Activated CD4-positive, CD25-positive, alpha-beta regulatory T cell treated with anti-CD3 and anti-CD28 coated beads, Interleukin-2, amount 50 U/mL, for 72 hours (primary cell): ENCODE measurements at places on chromosomes 13 and 19.

DNA sequence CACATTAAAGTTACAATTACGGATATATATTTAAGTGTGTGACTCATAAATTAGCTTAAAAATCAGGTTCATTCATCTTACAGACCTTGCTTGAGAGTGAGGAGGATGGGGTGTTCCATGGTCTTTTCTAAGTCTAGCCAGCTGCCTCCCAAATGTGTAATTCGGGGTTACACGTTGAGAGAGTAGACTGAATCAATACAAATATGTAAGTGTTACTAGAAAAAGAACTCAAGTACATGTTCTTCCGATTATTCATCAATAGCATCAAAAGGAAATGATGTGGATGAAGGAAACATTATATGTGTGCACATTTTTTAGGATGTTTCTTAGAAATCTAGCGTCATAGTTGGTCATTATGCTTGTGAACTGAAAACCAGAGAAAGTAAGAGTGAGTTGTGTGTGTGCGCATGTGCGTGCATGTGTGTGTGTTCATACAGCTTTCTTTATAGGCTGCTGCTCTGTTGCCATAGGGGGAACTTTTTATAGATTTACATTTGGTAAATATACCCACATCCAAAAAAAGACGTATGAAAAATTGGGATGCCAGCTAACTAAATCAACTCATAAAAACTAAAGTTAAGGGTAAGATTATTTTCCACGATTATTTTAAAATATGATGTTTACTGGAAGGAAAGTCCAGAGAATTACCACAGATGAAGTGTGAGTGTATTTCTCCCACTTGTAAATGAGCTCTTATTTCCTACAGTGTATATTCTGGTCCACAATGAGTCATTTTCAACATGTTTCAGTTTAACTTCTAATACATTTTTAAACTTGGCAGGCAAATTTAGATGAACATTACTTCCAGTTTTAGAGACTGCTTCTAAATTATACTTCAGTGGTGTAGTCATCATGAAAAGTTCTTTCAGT lies 82.4 kb downstream of the PIBF1 start:
- no peak for DNase-seq

DNA sequence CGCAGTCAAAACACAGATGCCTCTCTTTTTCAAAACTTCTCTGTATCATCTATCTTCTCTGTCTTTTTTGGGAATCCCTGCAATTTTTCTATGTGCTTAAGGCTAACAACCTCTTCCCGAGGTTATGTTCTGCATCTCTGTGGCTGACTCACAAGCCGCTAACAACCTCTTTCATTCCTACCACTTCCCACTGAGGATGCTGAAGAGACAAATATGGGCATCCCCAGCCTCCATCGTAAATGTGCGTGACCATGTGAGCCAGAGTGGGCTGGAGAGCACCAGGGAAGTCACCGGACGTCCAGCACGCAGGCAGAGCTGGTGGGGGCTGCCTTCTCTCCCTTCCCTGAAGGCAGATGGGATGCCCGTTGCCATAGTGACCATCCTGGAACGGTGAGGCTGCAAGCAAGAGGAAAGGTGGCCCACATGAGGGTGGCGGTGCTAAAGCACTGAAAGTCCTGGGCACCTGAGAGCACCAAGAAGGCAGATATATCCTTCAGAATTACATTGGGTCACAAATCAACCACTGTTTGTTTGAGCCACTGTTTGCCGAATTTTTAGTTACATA lies 122.8 kb downstream of the SHISA2 start:
- DNase-seq = no peak

DNA sequence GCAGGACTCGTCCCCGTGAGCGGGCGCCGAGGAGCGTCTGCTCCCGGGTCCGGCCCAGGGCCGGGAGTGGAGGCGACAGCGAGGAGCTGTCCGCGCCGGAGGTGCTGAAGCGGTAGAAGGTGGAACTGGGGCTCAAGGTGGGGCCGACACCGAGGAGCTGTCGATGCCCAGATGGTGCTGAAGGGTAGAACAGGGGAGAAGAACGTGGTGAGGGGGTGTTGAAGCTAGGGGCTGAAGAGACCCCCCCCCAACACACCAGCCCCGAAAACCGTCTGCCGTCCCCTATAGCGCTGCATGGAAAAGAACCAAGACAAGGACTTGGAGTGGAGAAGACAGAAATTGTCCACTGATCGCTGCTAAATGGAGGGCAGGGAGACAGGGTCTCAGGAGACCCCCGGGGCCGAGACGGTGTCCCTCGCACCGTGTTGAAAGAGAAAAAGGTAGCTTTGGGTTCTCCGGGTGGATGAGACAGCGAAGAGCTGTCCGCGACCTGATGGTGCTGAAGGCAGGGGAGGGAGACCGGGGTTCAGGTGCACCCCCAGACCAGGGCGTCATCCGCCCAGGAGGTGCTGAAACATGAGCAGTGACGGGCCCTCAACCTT lies 7.1 kb upstream of the PDE4C start:
- DNase-seq = peak; percentile 55

GRCh38 chr13:106617561-106617960 lies 49.6 kb upstream of the ARGLU1 start:
- no peak for DNase-seq

- DNase-seq = no peak
Measured at GRCh38 chr19:6720369-6721137, at the start of gene C3. Gene C3, minus strand, starts transcription at chr19:6720650. Its CDS starts 61 bp downstream, at chr19:6720589.

DNA sequence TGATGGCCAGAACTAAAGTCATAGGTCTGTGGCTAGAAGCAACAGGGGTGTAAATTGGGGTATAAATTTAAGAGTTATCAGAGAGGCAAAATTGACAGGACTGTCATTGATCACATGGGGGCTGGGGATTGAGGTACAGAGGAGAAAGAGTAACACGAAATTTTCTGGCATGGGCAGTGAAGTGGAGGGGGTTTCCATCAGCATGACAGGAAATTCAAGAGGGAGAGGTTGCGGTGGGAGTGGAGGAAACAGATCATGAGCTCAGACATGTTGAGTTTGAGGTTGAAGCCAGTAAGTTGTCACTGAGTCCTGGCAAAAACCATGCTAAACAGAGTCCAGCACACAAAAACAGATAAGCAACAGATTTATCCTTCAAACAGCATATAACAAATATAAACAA lies 192.1 kb upstream of the TSC22D1 start:
- DNase-seq = no peak

DNA sequence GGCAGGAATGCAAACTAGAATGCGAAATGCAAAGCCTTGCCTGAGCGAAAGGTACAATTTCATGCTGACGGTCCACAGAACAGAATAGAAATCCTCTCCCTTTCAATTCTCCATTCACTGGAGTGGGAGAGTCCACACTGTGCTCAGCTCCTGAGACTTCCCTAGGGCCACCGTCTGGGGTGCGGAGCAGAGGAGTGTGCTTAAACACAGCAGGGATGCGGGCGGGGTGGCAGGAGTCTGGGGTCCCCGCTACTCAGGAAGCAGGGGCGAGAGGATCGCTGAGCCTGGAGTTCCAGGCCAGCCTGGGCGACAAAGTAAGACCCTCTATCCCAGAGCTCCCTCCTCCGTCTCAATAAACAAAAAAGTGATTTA lies 552 bp upstream of the ZNF816 start:
- DNase-seq = peak; percentile 30

- DNase-seq = peak; percentile 81
Measured at GRCh38 chr19:55632463-55632834, 8.1 kb upstream of the ZNF784 start.

GRCh38 chr19:54560881-54561385 lies 12.7 kb upstream of the LILRA2 start:
- no peak for DNase-seq

- DNase-seq = no peak
Measured at GRCh38 chr13:96984051-96984508, 10.2 kb downstream of the OXGR1 start.

- DNase-seq = no peak
Measured at GRCh38 chr13:110303644-110304043, 3.3 kb downstream of the COL4A1 start.

DNA sequence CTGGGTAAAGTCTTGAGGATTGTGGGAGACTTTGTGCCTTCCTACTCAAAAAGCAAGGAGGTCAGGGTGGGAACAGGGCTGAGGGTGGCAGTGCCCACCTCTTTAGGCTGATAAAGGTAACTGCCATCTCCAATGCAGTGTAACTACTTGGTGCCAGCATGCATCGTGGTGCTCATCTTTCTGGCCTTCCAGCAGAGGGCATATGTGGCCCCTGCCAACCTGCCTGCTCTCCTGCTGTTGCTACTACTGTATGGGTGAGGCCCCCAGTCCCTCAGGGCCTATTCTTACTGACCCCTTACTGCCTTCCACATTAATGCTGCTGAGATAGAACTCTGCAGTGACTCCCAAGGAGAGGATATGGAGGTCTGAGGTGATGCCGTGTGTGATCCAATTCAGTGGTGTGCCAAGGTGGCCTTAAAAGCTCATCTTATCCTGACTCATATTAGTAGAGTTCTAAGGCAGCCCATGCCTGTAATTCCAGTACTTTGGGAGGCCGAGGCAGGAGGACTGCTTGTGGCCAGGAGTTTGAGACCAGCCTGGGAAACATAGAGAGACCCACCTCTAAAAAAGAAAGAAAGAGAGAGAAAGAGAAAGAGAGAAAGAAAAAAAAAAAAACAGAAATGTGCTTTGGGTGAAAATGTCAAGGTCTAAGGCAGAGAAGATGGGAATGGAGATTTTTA lies 9.7 kb upstream of the ARHGAP45 start:
- no peak for DNase-seq

DNA sequence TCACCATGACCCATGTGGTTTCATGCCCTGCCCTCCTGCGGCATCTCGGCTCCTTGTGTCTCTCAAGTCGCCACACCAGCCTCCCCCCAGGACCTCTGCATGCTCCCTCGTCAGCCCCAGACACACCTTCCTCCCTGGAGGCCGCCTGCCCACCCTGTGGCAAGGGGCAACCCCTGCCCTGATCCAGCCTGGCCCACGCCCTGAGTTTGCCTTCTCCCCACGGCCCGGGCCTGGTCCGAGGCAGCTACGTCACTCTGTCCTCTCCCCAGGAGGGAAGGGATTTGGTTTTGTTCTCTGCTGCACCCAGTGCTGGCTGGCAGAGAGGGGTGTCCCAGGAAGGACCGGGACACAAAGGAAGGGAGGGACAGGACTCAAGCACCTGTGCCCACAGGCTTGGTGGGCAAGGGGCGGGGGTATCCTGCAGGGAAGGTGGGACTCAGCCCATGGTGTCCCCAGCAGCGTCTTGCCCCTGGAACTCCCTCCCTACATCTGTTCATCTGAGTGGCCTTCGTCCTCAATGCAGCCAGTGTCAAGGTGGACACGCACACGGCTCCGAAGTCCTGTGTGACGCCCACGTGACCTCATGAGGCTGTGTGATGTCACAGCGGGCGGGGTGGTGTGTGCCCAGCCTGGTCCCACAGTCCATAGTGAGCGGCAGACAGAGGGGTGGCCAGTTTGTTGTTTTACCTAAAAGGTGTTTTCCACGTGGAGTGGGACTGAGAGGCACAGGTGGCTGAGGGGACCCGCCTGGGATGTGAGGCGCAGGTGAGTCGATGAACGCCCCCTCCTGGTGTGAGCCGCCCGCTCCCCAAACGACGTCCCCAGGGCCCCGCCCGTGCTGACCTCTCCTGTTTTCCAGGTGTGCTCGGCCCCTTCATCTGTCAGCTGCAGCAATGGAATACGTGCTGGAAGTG lies at the start of gene TEX29:
Gene TEX29 (plus strand): TSS at position 645 of the 914 bp plus-strand sequence. CDS start 249 bp downstream, at position 894.
- DNase-seq = no peak

- no peak for DNase-seq
Measured at GRCh38 chr13:36454987-36455386, 22.7 kb downstream of the CCNA1 start.

DNA sequence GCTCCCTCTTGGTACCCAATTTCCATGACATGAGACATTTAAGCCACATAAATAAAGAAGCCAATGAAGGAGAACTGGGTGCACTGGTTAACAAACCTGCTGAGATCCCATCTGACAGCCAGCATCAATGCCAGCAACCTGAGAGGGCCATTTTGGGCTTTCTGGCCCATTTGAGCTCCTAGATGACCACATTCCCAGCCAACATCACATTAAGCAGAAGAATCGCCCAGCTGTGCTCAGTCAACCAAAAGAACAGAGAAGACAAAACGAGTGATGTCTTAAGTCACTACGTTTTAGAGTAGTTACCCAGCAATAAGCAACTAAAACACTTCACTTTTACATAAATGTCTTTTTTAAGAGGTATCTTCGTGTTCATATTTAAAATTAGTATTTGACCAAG lies 21.9 kb downstream of the LCP1 start:
- DNase-seq = no peak

- peak; percentile 70 for DNase-seq
Measured at GRCh38 chr19:58361900-58362271, 665 bp downstream of the ZNF497 start.

GRCh38 chr19:17482877-17483604 lies 12.7 kb downstream of the SLC27A1 start:
- no peak for DNase-seq

- DNase-seq = no peak
Measured at GRCh38 chr13:52459668-52460067, 4.4 kb downstream of the CKAP2 start.

DNA sequence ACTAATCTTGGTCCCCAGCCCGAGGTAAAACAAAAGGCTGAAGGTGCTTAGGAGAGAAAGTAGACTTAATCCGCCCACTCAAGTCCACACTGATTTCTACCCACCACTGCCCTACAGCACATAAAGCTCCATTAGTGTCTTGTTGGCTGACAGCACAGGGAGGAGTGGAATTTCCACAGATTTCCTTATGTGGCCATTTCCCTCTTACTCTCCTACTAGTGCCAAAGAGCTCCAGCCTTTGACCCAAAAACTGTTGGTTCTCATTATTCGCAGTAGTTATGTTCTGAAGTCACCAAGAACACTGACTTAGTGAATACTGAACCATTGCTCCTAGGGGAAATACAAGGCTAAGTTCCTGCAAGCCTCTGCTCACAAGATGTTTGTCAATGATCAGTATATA lies 61.2 kb downstream of the RAB20 start:
- DNase-seq = no peak

DNA sequence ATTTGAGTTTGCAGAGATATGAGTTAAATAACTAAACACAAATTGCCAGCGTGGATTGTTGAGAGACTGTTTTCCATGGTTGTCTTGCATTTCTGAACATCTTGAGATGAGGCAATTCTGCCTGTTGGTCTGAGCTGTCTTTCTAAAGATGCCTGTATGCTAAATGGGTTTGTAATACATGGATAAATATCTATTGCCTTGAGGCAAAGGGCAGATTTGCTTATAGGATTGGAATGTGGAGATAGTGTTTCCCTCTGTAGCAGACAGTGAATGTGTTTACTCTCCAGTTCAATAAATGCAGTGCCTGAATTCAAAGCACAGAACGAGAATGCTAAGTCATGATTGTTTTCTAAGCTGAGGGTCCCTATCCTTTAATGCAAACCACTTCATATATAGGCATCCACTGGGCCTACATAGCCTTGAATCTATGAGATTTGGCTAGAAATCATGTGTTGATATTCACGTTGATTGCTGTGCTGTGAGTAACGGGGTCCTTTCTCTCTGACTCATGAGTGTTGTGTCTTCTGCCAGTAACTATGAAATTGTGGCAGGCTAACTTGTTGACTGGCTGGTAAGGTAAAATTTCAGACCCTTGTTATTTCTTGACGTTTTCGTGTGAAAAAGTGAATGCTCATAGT lies 2554.8 kb downstream of the PCDH9 start:
- DNase-seq = no peak

GRCh38 chr19:1486720-1487575 lies 3.2 kb downstream of the PCSK4 start:
- DNase-seq = no peak
